Myocyte (in vitro differentiated cells): ENCODE measurements at places on chromosomes 3 and 15.
A peak's percentile ranks its signal among the peaks of the same experiment; 100 is the strongest.

DNA sequence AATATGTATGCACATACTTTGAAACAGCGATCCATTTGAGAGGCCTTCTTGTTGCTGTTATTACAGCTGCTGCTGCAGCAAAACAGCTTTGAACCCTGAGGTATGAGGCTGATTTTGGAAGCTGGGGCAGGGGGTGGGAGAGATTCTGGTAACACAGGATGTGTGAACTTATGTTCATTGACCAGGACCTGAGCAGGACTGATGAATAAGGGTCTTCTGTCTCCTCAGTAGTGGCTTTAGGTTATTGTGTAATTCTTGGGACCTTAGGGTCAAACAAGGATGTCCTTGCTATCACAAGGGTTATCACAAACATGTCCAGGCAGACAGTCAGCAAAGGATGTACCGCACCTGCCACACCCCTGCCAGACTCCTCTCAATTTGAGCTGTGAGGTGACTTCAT is 41.6 kb downstream of the CTDSPL start:
- DNase-seq: no peak

- DNase-seq: peak; percentile 4
Observed at GRCh38 chr3:60917141-60917540, 334.1 kb downstream of the FHIT start.

DNA sequence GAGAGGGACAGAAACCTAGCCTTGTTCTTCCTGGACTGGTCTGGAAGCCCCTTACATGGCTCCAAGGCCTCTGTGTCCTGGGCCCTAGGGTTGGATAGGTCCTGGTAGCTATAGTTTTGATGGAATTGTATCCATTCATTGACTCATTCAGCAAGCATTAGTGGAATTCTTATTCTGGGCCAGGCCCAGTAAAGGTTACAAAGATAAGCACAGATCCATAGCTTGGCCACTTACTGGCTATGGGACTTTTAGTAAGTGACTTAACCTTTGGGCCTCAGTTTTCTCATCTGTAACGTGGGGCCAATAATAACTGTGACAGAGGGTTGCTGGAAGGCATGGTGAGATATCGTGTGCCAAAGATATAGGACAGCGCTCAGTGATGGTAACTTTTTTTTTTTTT is 13.6 kb upstream of the DAG1 start:
- peak; percentile 9 for DNase-seq

DNA sequence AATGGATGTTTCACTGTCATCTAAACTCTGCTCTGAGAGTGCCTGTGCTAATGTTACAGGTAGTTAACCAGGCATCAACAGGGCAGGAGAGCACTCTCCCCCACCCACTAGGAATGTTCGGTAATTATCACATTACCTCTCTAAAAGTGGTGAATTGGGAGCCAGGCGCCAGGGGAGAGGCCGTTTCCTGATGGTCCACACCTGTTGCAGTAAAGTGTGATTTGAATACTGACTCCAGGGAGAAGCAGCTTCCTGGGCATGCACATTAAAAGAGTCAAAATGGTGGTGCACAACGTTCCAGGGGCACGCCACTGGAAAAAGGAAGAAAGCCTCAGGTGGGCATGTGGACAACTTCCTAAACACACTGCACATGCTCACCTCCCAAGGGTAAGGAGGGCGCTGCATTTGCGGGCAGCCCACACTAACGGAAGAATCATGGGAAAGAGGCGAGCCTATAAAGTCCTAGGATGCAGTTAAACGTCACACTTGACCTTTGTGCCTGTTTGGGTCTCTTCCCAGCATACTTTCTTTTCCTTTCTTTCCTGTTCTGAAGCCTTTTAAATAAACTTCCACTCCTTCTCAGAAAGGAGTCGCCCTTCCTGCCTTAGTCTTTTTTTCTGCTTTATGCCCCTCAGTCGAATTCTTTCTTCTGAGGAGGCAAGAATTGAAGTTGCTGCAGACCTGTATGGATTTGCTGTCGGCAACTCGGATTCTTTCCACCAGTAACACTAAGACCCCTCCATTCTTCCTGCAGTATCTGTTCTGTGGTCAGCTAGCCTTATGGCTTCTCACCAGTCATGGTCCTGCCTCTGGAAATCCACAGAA is 28.9 kb upstream of the GPD1L start:
- DNase-seq: no peak
